ENCODE measurements at places on chromosomes 13 and 19.

GRCh38 chr19:4018775-4019504 is 11.4 kb downstream of the PIAS4 start:
- no peak for DNase-seq

DNA sequence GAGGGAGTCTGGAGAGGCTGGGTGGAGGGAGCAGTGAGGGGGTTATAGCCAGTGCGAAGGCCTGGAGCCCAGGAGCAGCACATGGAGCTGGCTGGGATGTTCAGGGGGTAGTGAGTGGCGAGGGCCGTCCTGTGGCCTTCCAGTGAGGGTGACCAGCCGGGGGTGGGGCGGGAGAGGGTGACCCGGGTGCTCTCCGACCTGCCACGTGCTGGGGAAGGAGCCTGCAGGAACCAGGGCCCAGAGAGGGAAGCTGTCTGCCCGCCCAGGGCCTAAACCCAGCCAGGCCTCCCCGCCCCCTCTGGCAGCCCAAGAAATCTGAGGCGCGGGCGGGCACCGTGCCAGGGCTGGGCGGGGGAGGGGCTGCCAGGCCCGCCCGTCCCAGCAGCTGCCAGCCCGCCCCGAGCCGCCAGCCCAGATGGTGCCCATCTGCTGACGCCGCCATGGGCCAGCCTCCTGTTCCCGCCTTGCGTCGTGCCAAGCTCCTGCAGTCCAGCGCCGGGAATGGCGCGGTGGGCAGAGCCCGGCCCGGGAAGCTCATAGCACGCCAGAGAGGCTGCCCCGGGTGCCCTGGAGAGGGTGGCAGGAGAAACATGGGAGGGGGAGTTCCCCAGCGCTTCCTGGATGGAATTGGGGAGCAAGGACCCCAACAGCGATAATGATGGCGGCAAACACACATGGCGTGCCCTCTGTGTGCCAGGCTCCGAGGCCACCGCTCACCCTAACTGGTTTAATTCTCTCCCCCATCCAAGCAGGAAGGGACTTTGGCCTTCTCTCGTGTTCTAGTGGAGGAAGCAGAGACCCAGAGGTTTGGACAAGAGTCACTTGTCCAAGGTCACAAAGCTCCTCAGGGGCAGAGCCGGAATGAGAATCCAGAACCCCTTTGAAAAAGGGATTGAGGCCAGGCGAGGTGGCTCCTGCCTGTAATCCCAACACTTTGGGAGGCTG is 21.5 kb downstream of the NFIC start:
- DNase-seq, result no peak

GRCh38 chr19:41926763-41927496 is 1.3 kb downstream of the ERFL start:
- no peak for DNase-seq

DNA sequence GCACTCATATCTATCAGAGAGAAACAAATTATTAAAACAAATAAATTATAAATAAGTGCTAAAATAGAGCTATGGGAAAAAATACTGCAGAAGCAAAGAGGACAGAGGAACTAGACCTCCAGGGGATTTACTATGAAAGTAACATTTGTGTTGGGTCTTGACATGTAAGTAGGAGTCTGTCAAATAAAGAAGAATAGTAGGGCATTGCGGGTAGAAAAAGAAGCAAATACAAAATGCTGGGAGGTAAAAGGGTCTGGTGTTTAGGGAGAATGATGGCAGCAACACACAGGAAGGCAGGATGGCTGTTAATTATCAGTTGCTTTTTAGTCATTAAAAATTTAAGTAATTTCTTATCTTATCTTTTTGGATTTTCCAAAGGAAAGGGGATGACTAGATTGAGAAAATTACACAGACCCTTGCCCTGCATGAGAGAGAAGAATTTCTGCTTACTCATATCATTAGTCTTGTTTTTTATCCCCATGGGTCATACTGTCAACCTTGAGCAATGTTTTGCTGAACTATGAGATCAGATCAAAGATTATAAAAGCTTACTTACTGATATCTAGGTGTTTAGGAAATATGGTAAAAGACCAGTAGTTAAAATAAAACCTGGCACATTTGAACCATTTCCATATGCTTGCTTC is 472.7 kb downstream of the DIAPH3 start:
- no peak for DNase-seq

DNA sequence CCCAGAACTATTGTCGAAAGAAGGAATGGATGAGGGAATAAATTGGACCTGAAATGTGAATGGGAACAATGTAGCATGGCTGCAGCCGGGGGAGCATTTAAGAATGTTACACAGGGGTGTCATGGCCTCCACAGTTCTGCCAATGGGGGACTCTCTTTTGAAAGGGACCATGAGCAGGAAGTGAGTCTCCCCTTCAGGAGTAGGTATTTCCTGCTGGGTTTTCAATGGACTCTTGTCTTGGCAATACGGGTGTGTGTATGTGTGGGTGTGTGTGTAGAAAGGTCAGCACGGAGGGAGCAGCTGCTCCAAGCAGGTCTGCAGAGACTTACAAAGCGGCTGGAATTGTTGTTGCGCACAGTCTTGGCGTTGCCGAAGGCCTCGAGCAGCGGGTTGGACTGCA is 24.4 kb downstream of the MYO1F start:
- DNase-seq, result no peak

- DNase-seq, result no peak
Measured at GRCh38 chr13:51729866-51730553, 74.0 kb downstream of the DHRS12 start.

DNA sequence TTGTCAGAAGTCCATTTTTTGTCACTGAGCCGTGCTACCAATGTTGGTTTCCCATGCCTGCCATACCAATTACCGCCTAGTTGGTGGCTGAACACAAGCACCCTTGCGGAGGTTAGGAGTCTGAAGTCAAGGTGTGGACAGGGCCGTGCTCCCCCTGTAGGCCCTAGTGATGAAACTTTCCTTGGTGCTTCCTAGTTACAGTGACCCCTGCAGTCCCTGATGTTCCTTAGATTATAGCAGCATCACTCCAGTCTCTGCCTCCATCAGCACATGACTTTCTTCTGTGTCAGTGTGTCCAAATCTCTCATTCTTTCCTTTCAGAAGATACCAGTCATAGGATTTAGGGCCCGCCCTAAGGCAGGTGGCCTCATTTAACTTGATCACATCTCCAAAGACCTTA is 99.0 kb downstream of the MYO16 start:
- no peak for DNase-seq

- DNase-seq, result no peak
Measured at GRCh38 chr19:8329996-8330395, 8.7 kb downstream of the RPS28 start.

DNA sequence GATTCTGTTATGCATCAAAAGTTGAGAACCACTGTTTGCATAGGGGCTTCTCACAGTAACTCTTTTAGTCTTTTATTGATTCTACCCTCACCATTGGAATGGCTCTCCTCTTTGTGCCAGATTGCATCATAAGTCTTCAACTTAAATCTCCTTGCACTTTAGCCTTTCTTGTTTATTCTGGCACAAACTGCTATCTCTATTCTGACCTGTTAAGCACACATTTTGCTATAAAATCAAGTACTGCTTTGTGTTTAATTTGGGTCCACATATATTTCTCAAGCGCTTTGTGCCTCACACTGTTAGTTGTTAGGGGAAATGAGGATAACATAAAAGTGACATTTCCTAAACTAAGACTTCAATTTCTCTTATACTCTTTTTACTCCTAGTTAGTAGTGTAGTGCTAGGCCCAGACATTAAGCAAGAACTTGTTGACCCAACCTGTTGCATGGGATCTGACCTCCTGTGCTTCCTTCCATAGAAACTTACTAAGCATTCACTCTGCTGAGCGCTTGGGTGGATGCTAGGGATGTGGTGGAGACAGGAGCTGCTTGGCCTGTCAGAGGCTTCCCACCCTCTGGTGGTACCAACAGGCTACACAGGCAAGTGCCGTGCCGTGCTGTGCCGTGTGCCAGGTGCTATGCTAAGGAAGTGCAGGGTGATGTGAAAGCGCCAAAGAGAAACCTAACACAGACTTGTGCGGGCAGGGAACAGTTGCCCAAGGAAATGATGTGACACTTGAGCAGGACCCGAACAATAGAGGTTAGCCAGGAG is 1.2 kb downstream of the UTP14C start:
- no peak for DNase-seq

GRCh38 chr13:30744056-30744680 is 8.8 kb downstream of the ALOX5AP start:
- peak; percentile 81 for DNase-seq

Measured in activated CD8-positive, alpha-beta memory T cell treated with anti-CD3 and anti-CD28 coated beads, Interleukin-2, amount 50 U/mL, for 4 hours (primary cell).